ENCODE measurements at places on chromosomes 5 and 9.

DNA sequence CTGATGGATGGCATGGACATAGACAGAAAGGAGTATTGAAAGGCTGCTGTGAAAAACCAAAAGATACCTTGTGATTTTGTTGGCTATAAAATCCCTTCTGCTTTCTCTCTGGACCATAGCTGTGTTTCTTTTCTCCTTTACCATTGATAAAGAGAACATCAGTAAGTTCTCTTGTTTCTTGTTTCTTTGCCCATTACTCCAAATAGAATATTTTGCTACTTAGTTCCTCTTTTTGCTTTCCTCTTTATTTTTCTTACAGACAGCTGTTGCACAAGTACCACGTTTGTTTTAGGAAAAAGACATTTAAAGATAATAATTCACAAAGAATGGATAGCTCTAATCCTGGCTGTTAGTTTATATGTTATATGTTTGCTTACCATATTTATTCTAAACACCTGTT is 1129.2 kb downstream of the DTWD2 start:
- no peak for DNase-seq

DNA sequence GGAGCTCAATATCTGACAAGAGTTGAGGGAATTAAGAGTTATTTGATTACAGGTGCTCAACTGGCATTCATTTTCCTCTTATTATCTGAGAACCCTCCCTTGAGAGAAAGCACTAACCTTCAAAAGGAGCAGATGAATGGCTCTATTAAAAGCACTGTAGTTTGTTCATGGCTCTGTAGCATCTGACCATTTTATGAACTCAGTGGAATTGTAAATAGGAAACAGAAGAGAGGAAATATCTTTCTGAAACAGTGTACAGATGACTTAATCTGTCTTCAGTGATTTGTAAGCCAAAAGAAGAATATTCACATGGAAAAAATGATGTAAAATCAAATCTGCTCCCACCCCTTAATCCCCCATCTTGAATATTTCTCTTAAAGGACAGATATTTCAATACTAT is 810.4 kb upstream of the GRAMD2B start:
- DNase-seq: no peak

GRCh38 chr9:84206801-84207370 is 133.7 kb downstream of the SLC28A3 start:
- no peak for DNase-seq

DNA sequence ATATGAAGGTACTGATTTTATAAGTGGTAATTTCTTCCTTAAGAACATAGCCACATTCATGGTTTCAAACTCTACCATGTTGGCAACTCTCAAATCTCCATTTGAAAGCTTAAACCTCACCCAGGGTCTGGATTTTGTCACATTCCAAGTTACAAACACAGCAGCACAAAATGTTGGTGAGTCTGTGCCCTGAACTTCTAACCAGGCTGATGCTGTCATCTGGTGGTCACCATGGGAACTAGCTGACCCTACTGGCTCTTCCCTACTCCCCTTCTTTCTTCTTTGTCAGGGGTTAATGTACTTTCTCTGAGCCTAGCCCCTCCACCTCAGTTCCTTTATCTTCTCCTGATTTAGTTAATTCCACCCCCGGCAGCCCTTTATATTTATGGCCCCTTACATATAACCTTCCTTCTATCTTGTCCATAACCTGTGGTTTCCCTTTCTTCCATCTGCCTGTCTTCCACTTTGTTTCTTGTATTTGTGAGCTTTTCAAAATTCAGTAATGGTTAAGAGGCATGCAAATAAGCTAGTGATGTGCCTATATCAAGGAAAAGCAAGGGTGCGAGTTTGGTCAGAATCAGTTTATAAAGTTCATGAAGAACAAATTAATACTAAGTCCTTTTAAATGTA is 35.9 kb downstream of the TGFBR1 start:
- DNase-seq: no peak

DNA sequence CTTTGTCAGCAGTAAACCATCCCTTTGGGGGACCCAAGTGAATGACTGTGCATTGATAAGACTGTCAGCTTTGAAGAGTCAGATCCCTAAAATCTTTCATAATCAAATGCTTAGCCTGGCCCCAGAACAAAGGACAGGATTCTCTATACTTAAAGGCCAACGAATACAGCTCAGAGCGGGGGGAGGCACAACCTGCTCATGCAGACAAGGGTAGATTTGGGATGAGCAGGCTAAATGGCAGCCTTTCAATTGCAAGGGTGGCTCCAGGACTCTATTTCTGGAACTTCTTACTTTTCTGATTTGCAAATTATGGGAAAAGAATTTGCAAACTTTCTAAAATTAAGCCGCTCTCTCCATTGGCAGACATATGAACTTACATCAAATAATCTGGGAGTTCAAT is 66.4 kb downstream of the ELL2 start:
- no peak for DNase-seq

- no peak for DNase-seq
Observed at GRCh38 chr5:58836351-58836750, 253.5 kb downstream of the RAB3C start.

DNA sequence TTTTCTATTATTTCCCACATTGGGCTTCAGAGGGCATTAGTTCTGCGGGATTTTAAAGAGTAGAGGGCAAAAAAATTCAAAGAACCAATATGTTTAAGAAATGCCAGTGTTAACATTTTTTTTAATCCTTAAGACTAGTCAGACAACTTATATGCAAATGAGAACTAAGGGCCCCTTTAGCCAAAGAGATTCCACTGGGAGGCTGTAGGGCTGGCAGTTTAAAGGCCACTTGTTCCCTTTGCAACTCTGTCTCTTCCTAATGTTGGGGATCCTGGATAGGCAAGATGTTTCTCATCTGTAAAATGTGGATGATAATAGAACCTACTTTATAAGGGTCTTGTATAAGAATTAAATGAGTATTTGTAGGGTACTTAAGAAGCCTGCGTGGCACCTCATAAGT is 1395.9 kb downstream of the PTPRD start:
- no peak for DNase-seq

DNA sequence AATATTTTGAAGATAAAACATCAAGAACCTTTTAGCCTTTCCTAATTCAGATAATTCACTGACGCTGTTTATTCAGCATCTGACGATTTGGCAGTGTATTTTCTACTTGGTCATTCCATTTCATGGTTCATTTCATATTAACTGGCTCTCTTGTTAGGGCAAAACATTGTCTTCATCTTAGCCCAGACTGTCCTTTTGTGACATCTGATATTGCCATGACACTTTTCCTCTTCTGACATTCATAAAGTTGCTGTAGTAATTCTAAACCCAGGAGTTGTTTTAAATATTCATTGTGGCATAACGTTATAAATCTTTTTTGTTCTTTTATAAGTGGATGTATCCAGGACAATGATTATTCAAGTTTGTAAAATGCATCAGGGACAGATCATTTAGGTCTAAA is 1.8 kb downstream of the SCAMP1 start:
- DNase-seq: no peak

- no peak for DNase-seq
Observed at GRCh38 chr5:132024789-132025402, 13.4 kb upstream of the ACSL6 start.

- DNase-seq: no peak
Observed at GRCh38 chr9:1337169-1337568, 287.0 kb downstream of the DMRT2 start.

GRCh38 chr9:84677080-84677479 is 7.6 kb downstream of the NTRK2 start:
- no peak for DNase-seq

DNA sequence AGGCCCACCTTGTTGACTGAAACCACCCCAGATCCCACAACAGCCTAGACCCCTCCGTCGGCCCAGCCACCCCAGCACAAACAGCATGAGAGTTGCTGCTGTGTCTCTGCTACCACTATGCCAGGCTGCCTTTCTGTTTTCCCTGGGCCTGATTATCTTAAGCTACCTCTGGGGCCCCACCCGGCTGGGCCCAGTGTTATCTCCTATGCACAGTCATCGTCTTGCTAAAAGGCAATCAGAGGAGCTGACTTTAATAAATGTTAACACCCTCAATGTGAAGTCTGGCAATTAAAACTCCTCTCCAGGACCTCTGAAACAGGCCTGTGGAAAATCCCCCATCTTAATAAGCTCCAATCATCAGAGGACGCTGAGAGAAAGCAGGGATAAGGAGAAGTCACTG is 144.9 kb downstream of the FAM114A2 start:
- DNase-seq: no peak

DNA sequence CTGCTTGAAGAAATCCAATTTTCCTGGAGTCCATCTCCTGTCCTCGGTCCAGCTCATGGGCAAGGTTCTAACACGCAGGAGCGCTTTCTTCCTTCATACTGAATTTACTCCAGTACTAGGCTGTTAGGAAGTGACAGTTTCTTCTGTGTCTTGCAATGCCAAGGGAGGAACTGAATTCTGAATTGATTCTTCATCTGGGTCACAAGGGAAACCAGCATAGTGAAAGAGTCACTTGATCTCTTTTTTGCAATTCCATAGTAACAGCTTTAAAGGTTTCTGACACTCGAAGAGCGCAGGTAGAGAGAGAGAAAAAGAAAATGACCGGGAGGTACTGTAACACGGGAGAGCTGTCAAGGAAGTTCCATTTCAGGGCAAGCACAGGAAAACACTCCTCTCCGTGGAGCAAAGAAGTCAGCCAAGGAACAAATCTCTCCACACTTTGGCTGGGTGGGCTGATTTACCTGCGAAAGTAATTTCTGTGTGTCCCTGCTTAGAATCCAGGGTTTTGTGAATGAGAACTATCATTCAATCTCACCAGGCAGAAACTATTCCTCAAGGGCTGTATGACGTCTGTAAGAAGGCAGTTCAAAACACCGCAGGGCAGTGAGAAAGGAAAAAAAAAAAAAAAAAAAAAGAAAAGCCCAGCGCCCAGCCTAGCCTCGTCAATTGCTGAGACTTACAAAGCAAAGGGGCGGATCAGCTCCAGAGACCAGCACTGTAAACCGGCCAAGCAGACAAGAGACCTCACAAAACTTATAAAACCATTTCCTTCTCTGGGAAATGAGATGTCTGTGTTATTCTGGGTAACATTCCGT is 617.8 kb downstream of the PDE4D start:
- DNase-seq: no peak

- no peak for DNase-seq
Observed at GRCh38 chr9:110979636-110980035, 58.6 kb downstream of the LPAR1 start.

GRCh38 chr9:79692857-79693571 is 121.2 kb downstream of the TLE4 start:
- DNase-seq: no peak

GRCh38 chr5:79728396-79728795 is 38.8 kb downstream of the CMYA5 start:
- DNase-seq: no peak

DNA sequence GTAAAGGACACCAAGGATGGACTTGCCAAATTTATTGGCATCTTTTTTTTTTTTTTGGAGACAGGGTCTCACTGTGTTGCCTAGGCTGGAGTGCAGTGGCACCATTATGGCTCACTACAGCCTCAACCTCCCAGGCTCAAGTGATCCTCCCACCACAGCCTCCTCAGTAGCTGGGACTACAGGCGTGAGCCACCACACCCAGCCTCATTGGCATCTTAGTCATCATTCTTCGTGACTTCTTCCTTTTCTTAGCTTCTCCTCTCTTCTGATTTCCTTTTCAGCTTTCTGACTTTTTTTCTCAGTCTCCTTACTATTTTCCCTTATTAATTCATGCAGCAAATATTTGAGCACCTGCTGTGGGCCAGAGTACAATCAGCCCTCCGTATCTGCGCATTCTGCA is 6.1 kb downstream of the MAML1 start:
- DNase-seq: no peak

DNA sequence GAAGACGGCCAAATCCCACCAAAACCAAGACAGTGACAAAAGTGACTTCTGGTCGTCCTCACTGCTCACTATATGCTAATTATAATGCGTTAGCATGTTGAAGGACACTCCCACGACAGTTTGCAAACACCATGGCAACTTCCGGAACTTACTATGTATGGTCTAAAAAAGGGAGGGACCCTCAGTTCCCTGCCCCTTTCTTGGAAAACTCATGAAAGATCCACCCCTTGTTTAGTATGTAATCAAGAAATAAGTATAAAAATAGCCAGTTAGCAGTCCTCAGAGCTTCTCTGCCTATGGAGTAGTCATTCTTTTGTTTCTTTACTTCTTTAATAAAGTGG is 9.5 kb downstream of the FCN2 start:
- no peak for DNase-seq
